ENCODE measurements at places on chromosomes 5 and 9. TPM values are rescaled to one million over a fixed set of nuclear protein-coding genes. Genes with fewer than 3 reads are reported as not detected.

ACTBL2 gene
- total RNA-seq: 1.5 TPM

ARL10 gene
- total RNA-seq: 8.8 TPM

CAPSL gene
- not detected for total RNA-seq

LPAR1 gene
- total RNA-seq: 4.6 TPM

CCL27 gene
- total RNA-seq: not detected

JMY gene
- 13.0 TPM for total RNA-seq

TIMD4 gene
- not detected for total RNA-seq

LHX6 gene
- 0.07 TPM for total RNA-seq

DNA sequence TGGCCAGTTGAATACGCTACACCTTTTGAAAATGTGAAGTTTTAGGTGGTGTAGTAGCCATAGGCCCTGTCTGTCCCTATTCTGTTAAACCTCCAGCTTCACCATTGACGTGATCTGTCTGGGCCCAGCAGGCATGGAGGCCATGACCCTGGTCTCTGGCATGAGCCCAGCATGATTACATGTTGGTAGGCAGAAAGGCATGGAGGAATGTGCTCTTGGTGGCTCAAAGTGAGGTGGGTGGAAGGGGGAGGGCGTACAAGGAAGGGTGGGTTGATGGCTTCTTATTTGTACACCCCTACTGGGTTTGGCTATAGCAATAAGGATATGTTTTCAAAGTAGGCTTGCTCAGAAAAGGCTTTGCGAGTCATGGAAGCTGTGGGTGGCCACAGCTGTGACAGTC lies 23.7 kb downstream of the RALGPS1 start:
- no peak for DNase-seq

GRCh38 chr5:111385970-111386831 lies 126.1 kb downstream of the STARD4 start:
- DNase-seq: no peak

GRCh38 chr9:18233311-18233710 lies 240.6 kb upstream of the ADAMTSL1 start:
- no peak for DNase-seq

- DNase-seq: no peak
These were observed 334.6 kb upstream of the MPDZ start for GRCh38 chr9:13614060-13614459.

DNA sequence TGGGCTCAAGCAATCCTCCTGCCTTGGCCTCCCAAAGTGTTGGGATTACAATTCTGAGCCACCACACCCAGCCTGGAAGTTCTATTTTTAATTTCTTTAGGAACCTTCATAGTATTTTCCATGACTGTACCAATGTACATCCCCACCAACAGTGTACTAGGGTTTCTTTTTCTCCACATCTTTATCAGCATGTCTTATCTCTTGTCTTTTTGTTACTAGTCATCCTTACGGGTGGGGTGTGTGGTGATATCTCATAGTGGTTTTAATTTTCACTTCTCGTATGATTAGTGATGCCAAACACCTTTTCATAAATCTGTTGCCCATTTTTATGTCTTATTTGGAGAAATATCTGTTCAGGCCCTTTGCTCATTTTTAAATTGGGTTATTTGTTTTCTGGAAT lies 123.0 kb upstream of the MEF2C start:
- no peak for DNase-seq

DNA sequence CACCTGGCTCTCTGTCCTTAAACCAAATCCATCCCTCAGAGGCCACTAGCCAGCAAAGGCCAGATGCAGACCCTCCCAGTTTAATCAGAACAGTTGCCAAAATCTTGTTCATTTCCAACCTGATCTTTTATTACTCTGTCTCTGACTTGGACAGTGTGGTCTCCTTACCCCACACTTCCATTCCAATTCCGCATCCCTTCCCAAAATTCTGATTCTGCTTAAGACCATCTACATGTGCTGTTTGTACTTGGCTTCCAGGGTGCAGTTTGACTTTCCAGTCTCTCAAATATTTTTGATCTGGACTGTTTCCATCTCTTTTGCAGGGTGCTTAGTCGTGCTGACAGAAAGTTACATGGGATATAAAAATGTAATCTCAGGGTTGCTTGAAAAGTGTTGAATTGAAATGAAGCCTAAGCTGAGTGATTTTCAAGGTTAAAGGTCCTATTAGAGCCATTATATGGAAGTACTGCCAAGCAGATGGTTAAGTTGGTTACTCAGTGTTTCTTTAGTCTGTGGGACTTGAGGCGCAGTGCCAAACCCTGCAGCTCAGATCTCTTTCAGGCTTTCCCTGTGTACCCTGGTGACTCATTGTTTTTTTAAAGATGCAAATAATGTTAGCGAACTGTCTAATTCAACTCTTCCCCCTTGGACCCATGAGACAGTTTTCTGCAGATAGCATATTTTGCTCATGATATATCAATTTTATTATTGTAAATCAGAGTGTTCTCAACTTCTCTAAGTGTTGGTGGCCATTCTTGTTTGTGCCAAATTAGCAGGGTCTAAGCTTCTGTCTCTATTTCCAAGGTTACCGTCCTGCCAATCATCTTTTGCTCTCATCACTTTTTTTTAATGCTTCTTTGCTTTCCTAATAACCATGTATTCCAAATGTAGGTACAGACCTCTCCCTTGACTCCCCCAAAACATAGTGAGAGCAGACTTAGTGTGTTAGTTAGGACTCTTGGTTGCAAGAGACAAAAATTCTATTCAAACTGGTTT lies 18.2 kb upstream of the DCP2 start:
- DNase-seq: peak; percentile 86

GRCh38 chr9:134902936-134903335 lies 14.8 kb downstream of the FCN1 start:
- DNase-seq: no peak

GRCh38 chr5:98510143-98510985 lies 263.1 kb upstream of the RGMB start:
- no peak for DNase-seq

GRCh38 chr5:176320577-176320976 lies 41.0 kb downstream of the KIAA1191 start:
- no peak for DNase-seq

DNA sequence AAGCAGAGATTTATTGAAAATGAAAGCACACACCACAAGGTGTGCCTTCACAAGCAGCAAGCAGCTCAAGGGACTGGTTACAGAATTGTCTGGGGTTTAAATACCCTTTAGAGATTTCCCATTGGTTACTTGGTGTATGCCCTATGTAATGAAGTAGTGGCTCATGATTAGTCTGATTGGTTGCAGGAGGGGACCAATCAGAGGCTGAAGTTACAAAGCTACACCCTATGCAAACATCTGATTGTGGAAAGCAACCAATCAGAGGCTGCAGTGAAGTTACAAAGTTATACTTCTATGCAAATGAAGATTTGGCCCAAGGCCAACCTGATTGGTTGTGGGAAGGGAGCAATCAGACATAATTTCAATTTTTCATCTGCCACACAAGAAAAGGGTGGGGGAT lies 119.9 kb downstream of the C9orf152 start:
- no peak for DNase-seq

DNA sequence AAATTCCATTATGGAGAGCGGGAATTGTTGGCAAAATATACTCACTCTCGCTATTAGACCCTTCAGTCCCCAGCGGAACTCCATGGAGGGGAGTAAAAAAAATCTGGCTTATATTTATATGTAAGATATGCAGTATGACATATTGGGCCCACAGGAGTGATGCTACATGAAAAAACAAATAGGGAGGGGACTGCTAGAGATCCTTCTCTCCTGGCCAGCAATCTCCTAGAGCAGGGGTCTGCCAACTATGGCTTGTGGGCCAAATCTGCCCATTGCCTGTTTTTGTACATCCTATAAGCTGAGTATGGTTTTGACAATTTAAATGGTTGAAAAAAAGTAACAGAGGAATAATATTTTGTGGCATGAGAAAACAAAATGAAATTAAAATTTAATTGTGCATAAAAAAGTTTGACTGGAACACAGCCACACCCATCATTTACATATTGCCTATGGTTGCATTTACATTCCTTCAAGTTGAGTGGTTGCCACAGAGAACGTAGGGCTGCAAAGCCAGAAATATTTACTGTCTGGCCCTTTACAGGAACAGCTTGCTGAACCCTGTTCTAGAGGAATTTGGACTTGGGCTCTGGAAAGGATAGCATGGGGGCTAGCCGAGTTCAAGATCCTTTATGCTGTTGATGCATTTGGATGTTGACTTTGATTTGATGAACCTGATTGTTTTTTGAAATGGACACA lies 197.3 kb upstream of the CLINT1 start:
- DNase-seq: no peak

- DNase-seq: no peak
These were observed 385.1 kb downstream of the CHSY3 start for GRCh38 chr5:130289132-130290088.

- DNase-seq: no peak
These were observed 50.4 kb upstream of the IRX2 start for GRCh38 chr5:2801577-2802525.

GRCh38 chr5:172389578-172390112 lies 64.7 kb downstream of the SH3PXD2B start:
- DNase-seq: no peak

GRCh38 chr9:135820661-135821060 lies 86.7 kb downstream of the CAMSAP1 start:
- no peak for DNase-seq

DNA sequence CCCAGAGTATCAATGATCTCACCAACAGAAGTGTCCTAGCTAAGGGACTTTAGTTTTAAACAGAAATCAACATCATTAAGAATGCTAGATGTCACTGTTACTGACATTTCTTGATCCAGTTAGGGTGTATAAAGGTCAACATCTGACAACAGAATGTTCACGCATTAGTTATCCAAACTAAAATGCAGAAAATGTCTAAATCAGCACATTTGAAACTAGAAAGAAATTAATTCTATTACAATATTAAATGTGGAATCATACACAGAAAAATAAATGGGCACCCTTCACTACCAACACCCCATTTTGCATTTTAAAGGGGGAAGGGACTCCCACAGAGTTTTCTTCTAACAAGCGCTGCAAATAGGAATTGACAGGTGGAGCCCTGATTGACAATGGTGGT lies 24.5 kb downstream of the ELAVL2 start:
- no peak for DNase-seq

GRCh38 chr9:34334337-34334824 lies 5.0 kb downstream of the NUDT2 start:
- no peak for DNase-seq

DNA sequence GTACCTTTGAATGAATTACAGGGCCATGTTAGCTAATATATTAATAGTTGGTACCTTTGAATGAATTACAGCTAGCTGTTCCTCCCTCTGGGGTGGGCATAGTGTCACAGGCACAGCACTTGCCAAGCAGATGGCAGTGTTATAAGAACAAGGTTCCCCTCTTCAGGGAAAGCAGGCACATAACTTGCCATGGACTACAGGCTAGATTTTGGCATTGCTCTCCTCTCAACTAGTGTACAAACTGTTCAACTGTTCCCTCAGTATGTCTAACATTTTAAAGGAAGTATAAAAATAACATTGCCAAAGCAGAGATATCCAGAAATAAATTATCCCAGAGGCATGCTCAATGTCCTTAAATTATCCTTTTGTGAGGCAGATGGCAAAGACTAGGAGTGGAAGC lies 33.7 kb downstream of the ABITRAM start:
- DNase-seq: no peak

GRCh38 chr9:9997585-9997984 lies 615.2 kb downstream of the PTPRD start:
- no peak for DNase-seq

GRCh38 chr5:73028991-73029595 lies 73.3 kb downstream of the FCHO2 start:
- no peak for DNase-seq

Data from kidney epithelial cell (primary cell).